CD4-positive, alpha-beta T cell treated with Interleukin-21 for 1 hour (primary cell): ENCODE measurements at places on chromosomes 6 and 20.
A peak's percentile ranks its signal among the peaks of the same experiment; 100 is the strongest.

- no peak for DNase-seq
Observed at GRCh38 chr6:118468682-118469465, 79.2 kb upstream of the PLN start.

GRCh38 chr6:17381424-17382147, 11.8 kb upstream of the CAP2 start:
- DNase-seq: no peak

GRCh38 chr6:105810105-105810921, 275.8 kb upstream of the PRDM1 start:
- peak; percentile 32 for DNase-seq

GRCh38 chr20:48708116-48708515, 119.7 kb downstream of the PREX1 start:
- no peak for DNase-seq

- no peak for DNase-seq
Observed at GRCh38 chr6:44701637-44702101, 314.2 kb downstream of the CDC5L start.

DNA sequence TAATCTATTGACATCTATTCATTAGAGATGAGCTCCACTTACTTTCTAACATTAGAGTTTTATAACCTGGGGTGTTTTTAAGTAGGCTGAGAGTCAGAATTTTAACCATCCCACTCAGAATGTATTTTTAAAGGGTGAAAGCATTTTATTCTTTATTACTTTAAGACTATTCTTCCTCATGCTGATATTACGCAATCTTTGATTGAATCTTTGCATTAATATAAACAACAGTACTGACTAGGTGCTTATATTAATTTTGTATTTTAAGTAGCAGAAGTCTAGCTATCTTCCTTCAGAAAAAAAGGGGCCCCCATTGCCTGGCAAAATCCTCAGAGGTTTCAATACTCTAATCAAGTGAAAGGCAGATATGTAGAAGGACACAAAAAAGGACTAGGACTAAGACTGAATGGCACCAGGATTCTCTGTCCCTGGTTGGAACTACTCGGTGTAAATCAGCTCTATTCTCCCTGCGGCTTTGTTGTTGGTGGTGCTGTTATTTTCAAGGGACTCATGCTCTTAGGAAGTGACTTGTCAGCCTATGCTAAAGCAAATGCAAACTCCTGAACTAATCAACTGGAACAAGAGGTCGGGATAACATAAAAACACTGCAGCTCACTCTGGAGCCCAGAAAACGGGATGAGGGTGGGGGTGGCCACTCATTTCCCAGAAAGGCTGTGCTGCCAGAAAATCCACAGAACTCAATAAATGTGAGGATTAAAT, 1324.4 kb downstream of the GRIK2 start:
- no peak for DNase-seq

DNA sequence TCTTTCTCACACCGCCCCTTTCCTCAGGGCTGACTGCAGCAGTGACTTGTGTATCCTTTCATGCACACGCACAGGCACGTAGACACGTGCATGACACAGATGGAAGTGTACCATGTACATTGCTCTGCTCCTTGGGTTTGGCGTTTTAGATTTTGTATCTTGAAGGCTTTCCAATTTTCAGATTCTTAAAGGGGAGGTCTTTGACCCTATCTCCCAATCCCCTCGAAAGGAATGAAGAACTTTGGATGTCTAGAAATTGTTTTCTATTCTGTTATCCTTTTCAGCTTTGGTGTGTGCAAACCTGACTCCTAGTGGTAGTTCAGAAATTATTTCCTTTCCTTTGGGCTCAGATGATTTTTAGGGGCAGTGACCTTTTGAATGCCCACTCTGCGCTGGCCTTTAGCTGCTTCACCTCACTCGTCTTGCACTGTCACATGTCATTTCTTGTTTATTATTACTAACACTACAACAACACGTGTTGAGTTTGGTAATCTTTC, 63.0 kb downstream of the HIVEP1 start:
- DNase-seq: peak; percentile 17

GRCh38 chr20:52799130-52799529, 173.0 kb upstream of the TSHZ2 start:
- DNase-seq: no peak

GRCh38 chr6:35396991-35397390, 54.6 kb downstream of the PPARD start:
- DNase-seq: no peak

DNA sequence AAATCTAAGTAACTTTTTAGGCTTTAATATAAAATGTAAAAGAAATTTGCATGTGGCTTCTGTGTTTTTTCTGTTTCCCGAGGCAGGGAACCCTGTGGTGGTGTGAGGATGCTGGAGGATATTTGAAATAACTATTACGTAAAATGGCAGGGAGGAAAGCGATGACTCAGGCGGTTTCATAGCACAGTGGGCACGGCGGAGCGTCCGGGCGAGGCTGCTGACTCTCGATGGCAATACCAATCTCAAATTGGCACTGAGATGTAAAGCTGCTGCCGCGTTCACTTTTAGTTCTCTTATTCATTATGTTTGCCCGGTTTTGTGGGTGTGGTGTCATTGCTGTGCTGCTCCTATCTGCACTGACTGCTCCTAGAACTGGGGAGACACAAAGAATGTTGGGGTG, 254.3 kb downstream of the THBS2 start:
- no peak for DNase-seq

- DNase-seq: no peak
Observed at GRCh38 chr6:16222826-16223225, 15.6 kb upstream of the GMPR start.

GRCh38 chr20:25058051-25058846, at the start of gene ACSS1:
TSS of gene ACSS1 (minus strand) at chr20:25058139. CDS start at chr20:25058102, 37 bp downstream.
- peak; percentile 80 for DNase-seq

DNA sequence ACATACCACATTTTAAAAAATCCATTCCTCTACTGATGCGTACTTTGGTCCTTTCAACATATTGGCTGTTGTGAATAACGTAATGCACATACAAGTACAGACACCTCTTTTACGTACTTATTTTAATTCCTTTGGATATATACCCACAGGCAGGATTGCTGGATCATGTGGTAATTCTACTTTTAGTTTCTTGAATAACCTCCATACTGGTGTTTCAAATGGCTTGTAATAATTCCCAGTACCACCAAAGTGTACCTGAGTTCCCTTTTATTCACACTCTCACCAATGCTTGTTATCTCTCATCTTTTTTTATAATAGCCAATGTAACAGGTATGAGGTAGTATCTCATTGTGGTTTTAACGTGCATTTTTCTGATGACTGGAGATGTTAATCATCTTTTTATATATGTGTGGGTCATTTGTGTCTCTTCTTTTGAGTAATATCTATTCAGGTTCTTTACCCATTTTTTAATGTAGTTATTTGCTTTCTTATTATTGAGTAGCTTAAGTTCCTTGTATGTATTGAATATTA, 191.9 kb downstream of the ADGB start:
- DNase-seq: no peak

- DNase-seq: no peak
Observed at GRCh38 chr20:17617868-17618672, 48.2 kb downstream of the DSTN start.

- no peak for DNase-seq
Observed at GRCh38 chr6:137494281-137494987, at the start of gene OLIG3. TSS of gene OLIG3 (minus strand) at chr6:137494394. CDS start at chr6:137494170, 224 bp downstream.

- DNase-seq: no peak
Observed at GRCh38 chr6:75302280-75302679, 17.7 kb upstream of the TMEM30A start.

GRCh38 chr6:26331218-26332073, 33.6 kb upstream of the BTN3A2 start:
- peak; percentile 70 for DNase-seq

DNA sequence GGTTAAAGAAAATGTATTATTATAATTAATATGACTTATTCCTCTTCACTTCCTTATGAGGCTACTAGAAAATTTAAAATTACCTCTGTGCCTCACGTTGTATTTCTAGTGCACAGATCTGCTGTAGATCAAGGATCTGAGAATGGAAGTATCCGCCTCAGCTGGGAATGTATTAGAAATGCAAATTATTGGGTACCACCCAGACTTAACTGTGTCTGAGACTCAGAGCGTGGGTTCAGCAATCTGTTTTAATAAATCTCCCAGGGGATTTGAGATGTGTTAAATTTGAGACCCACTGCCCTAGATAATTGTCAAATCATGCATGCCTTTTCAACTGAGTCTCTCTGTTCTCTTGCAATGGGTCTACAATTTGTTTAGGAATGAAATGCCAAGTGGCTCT, 658.0 kb upstream of the NOX3 start:
- no peak for DNase-seq

DNA sequence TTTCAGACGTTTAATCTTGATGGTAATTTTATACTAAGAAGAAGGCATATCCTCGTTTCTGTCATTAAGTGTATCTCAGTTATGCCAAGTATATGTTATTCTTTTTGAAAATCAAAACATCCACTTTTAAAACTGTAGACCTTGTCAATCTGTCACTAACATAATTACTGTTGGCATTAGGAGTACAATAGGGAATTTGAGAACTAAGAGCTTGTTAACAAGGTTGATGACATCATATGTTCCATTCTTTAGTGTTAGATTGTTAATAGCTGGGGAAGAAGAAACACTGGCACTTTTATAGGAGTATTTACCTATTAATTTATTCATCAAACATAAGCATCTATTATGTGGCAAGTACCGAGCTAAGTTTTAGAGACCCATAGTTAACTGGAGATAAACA, 76.2 kb downstream of the MAP3K4 start:
- no peak for DNase-seq

- DNase-seq: no peak
Observed at GRCh38 chr6:170166511-170167122, 124.3 kb downstream of the DLL1 start.

DNA sequence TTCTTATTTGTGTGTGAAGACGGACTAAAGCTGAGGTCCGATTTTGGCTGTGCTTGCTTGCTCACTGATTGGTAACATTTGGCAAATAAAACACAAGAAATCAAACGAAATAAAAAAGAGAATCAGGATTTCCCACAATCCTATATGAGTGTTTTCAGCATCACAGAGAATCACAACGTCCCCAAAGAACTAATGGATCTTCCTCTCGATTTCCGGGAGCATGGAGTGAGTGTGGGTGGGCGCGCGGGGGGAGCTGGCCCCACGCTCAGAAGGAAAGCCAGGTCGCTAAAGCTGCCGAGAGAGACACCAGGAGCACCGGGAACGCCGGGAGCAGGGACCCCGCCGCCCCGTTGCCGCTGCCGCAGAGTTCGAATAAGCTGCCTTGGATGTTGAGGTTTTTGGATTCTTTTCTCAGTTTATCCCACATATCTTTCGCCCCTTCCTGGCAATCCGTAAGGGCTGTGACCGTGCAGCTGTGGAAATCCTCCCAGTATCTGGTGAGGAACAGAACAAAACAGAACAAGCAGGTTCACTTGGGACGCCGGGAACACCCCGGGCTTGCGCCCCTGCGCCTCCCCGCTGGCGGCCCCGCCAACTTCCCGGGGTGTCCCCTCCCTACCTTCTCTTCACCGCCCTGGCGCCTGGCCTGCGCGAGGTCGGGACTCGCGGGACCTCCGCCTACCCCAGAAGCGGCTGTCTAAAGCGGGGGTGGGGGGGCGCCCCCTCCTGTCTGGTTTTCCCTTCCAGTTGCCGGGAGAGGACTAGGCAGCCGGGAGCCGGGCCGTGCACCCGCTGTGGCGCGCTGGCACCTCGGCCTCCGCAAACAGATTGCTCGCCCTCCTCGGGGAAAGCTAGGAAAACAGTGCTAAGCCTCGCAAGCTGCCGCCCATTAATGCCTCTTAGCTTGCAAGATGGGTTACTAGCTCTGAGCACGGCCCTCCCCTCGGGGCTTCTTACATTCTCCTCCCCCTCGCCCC, 7.7 kb downstream of the NRN1 start:
- no peak for DNase-seq

DNA sequence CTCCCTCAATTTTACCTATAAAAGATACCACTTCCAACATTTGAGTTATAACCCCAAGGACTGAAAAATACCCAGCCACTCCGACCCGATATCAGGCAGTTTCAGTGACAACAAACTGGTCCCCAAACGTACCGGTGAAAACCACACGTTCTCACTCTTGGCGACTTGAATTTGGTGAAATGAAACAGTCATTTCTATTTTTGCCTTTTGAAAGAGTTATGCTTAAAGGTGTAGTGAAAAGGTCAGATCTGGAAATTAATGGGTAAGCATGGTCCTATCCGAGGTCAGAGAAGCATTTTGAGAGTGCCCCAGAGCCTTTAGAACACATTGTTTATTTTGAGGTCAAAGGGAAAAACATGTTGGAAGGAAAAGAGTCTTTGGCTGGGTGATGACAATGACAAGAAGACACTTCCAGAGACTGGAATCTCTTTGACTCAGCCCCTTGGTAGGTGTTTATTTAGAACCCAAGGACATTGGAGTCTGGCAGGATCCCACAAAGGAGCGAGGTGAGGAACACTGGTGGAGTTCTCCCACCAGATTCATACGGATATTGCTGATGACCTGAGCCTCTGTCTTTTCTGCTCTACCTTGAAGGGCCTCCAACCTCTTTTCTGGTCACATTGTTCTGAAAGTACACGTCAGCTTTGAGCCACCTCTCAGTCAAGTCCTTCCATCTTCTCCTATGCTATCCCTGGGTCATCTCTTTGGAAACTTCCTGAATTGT, 235.0 kb downstream of the GMPR start:
- DNase-seq: peak; percentile 32

DNA sequence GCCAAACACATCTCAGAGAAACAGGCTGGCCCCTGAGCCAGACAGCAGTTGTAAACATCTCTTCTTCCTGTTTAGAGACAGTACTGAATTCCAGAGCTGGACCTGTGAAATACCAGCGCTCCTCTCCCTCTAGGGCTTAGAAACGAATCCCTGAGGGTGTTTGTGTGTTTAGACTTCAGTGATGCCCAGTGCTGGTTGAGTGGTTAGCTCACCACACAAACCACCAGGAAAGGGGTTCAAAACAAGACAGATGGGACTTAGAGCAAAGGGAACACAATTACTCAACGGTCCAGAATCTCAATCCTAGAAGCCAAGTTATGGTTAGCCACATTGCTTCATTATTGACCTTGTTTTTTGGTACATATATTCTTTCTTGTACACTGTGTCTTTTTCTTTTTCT, 108.7 kb upstream of the TMEM170B start:
- no peak for DNase-seq

DNA sequence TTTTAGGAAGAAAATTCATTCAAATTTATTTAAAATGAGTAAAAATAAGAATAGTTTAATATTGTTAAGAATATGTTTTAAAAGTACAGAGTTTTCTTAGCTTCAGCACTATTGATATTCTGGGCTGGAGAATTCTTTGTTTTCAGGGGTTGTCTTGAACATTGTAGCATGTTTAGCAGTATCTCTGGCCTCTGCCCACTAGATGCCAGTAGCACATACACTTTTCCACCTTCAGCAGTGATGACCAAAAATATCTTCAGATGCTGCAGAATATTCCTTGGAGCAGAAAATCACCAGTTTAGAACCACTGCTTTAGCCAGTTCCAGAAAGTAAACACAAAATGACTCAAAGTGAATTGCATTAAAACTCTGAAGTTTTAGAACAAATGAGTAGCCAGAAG, 19.4 kb upstream of the SDHAF4 start:
- DNase-seq: peak; percentile 27

- no peak for DNase-seq
Observed at GRCh38 chr6:4635666-4636065, 140.5 kb upstream of the CDYL start.
